ENCODE measurements at places on chromosomes 5 and 9.

GRCh38 chr5:14635656-14636055 is 28.9 kb upstream of the OTULIN start:
- DNase-seq: no peak

- DNase-seq: no peak
These were observed 93.6 kb upstream of the RANBP3L start for GRCh38 chr5:36395260-36395659.

DNA sequence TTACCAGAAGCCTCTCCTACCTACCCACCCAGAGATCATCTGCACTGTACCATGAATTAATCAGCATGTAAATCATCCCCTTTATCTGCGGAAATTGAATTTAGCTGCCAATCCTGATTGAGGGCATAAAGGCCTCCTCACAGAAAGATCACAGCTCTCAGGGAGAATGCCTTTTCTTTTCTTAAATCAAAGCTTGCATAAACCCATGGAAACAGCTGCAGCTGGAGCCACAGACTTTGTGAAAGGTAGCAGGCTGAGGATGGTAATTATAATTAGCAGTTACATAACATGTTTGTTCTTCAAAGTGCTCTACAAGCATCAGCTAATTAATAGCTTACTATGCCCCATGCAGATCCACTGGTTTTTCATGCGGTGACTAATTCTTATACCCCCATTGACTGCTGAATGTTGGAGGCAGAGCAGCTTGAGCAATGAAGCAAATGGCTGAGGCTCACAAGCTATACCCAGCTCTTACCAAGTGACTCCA is 54.6 kb downstream of the SUSD1 start:
- DNase-seq: no peak

GRCh38 chr5:119811458-119811857 is 182.1 kb downstream of the FAM170A start:
- DNase-seq: no peak

- DNase-seq: no peak
These were observed at the start of gene FUT7 for GRCh38 chr9:137031904-137032640. Gene FUT7, minus strand, starts transcription at chr9:137032088. Its CDS starts 97 bp downstream, at chr9:137031991.

DNA sequence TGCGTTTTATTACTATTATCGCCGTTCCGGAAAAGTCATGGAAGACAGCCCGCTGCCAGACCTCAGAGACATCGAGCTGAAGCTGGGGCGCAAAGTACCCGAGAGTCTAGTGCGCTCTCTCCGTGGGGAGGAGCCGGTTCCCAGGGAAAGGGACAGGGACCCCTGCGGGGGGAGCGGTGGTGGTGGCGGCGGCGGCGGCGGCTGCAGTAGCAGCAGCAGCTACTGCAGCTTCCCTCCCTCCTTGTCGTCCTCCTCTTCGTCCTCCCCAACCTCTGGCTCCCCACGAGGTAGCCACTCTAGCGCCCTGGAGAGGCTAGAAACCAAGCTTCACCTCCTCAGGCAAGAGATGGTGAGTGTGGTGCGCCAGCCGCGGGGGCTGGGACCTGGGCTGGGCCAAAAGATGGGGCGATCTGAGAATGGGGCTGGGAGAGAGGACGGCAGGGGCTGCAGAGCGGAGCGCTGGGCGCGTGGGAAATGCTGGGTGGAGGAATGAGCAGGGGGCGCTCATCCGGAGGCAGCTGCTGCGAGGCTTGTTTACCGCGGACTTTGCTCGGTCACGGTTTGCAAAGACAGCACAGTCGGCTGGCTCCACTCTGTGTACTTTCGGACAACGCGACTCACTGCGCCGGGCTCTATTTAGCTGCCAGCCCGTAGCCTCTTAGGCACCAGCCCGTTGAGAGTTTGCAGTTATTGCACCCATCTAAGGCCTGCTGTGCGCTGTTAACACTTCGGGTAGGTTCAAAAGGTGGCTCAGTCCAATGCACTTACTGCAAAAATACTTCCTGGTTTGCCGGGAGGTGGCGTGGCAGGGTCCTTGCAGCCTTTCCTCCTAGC is 1.1 kb downstream of the LURAP1L start:
- DNase-seq: no peak

DNA sequence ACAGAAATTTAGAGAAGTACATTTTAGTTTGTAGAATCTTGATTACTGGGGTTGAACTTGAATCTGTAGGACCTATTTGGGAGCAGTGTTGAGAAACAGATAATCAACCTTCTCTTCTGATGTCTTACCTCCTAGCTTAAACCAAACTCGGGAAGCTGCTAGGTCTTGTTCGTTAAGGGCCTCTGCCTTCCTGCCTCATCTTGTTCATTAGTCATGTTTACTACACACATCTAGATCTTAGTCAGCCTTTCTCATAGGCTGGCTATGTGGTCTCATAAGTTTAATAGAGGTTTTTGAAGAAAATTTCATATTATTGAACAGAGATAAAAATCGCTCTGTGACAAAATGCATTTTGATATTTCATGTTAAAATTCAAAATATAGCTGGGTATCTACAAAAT is 331.0 kb upstream of the EDIL3 start:
- DNase-seq: no peak

GRCh38 chr9:33287087-33287490 is 3.2 kb upstream of the NFX1 start:
- no peak for DNase-seq
